ENCODE measurements at places on chromosomes 16 and 17.

- DNase-seq, result no peak
Observed at GRCh38 chr17:6240001-6240400, 169.8 kb downstream of the WSCD1 start.

- no peak for DNase-seq
Observed at GRCh38 chr17:75365931-75366275, 39.6 kb downstream of the GRB2 start.

DNA sequence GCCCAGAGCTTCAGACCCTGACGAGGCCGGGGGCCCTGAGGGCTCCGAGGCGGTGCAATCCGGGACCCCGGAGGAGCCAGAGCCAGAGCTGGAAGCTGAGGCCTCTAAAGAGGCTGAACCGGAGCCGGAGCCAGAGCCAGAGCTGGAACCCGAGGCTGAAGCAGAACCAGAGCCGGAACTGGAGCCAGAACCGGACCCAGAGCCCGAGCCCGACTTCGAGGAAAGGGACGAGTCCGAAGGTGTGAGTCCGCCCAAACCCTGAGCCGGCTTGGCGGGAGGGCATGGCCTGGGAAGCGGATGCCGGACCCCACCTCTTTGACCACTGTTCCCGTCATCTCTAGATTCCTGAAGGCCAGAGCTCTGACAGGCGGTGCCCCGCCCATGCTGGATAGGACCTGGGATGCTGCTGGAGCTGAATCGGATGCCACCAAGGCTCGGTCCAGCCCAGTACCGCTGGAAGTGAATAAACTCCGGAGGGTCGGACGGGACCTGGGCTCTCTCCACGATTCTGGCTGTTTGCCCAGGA is 4.4 kb downstream of the NOL3 start:
- DNase-seq, result no peak

DNA sequence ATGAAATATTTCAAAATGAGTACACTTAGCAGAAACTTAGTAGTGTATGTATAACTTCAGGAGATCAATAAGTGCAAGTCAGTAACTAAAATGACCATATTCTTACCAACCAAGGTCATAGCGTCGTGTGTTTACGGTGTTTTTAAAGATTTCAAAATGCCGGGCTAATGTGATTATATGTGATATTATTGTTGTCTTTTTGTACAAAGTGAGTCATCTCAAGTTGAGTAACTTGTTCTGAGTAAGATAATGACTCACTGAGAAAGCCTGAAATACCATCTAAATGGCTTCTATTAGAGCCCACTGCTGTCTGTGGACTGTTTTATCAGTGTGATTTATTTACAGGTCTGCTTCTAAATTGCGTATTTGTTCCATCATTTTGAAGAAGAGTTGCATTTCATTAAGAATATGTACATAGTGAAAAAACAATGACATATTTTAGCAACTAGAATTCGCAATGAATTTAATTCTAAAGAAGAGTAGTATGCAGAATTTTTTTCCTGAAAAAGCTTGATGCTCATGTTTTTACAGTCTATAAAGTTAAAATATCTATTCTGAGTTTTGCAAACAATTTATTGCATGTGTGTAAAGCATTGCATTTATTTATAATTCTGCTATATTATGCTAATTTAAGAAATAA is 12.7 kb downstream of the KRT12 start:
- DNase-seq, result no peak

Measured in dermis microvascular lymphatic vessel endothelial cell (primary cell).